Fibroblast of upper back skin (primary cell): ENCODE measurements at places on chromosomes 4 and X.

- no peak for DNase-seq
Measured at GRCh38 chrX:104712515-104712914, 146.5 kb downstream of the IL1RAPL2 start.

GRCh38 chr4:185305979-185306442 is 89.7 kb downstream of the LRP2BP start:
- DNase-seq = peak; percentile 90

- DNase-seq = no peak
Measured at GRCh38 chr4:174358410-174358809, 74.7 kb downstream of the CEP44 start.

DNA sequence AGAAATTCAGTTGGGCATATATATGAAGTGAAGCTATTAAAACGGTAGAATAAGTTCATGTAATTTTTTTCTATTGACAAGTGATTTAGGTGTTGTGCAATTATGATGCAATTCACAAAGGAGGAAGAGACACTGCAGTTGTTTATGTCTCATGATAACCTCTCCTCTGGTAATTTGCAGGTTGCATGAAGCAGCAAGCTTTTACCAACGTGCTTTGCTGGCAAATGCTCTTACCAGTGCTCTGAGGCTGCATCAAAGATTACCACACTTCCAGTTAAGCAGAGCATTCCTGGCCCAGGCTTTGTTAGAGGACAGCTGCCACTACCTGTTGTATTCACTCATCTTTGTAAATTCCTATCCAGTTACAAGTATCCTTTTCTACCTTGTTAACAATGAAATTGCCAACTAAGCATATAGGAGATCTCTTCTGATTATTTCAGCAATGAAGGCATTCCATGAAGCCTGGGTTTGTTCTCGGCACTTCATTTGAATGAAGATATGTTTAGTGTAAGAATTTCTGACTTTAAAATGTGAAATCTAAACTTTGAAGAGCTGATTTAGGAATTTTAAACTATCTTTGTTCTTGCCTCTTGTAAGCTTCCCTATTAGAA is 3.9 kb downstream of the TMEM33 start:
- no peak for DNase-seq

- no peak for DNase-seq
Measured at GRCh38 chr4:657834-658667, 16.0 kb downstream of the ATP5ME start.

DNA sequence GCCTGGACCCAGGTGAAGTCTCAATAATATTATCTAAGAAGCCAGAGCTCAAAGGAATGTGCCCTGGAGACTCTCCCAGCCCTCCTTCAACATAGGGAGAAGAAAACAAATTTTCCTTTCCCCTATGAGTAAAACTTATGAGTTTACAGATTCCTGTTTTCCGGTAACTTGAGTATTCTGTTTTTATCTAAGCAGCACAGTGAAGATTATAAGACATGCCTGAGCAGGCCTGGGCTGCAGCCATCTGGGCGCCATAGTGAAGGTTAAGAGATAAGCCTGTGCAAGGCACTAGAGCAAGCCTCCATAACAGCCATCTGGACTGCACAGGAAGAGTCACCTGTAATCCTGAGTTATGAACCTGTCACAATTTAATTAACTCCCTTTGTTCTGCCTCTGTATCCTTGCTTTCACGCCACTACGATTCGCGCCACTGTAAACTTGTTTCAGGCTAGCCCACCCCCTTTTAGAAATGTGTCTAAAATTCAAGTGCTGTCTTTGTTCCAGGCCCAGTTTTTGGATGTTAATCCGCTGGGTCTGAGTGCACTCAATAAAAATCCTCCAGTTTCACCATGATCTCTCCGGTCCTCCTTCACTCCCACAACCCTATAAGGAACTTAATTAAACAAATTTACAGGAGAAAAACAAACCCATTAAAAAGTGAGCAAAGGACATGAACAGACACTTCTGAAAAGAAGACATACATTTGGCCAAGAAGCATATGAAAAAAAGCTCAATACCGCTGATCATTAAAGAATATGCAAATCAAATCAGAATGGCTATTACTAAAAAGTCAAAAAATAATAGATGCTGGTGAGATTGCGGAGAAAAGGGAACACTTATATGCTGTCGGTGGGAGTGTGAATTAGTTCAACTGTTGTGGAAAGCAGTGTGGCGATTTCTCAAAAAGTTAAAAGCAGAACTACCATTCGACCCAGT is 189.5 kb downstream of the APBB2 start:
- DNase-seq = no peak

- no peak for DNase-seq
Measured at GRCh38 chr4:105510245-105510644, 36.4 kb upstream of the PPA2 start.

DNA sequence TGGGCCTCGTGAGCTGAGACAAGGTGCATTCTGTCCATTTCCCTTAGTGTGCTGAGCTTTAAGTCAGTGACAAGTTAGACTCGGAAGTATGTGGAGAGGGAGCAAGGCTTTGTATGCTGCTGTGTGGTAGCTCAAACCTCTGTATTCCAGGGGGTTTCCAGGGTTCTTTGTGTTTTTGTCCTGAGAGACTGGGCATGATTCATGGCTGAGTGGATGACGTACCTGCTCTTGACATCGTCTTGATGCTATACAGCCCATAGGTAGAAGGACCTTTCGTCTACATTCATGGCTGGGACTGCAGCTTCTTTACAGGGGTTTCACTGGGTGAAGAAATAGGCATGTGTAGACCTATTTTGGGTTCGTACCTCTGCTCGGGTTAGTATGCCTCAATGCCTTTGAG is 162.7 kb upstream of the WDR1 start:
- no peak for DNase-seq

- DNase-seq = no peak
Measured at GRCh38 chrX:5449323-5449722, 779.3 kb downstream of the NLGN4X start.

DNA sequence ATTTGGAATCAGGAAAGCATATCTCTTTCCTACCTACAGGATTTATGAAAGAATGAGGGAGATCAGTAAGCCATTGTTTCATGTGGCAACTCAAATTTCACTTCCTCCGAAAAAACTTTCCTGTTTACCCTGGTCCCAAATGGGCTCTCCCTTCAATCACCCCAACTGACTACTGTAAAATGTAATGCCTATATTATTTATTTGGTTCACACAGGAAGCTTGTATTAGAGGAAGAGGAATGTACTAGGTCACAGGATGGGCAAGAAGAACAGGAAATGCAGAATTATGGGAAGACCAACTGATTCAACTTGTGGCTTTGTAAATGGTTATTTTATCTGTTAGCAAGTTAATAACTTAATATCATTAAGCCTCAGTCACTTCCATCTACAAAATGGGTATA is 23.1 kb downstream of the COL4A6 start:
- DNase-seq = no peak

- peak; percentile 86 for DNase-seq
Measured at GRCh38 chr4:181685911-181686310, 557.3 kb upstream of the TENM3 start.

DNA sequence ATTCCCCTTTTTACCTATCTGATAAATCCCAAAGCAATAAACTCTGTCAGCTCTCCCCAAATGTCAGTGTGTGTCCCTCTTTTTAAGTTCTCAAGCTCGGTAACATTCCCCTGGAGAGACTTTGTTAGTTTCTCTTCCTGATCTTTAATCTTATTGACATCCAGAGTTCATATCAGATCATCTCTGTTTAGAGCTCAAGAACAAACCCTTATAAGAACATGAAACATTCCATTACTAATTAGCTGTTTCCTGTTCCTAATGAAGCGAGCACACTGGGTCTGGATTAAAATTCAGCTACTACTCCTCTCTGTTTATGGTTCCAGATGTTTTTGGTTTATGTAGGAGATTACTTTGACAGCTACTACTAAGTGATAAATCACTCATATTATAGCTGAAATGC is 681.5 kb downstream of the DACH2 start:
- no peak for DNase-seq

- peak; percentile 43 for DNase-seq
Measured at GRCh38 chr4:125780164-125780563, 465.4 kb downstream of the FAT4 start.

DNA sequence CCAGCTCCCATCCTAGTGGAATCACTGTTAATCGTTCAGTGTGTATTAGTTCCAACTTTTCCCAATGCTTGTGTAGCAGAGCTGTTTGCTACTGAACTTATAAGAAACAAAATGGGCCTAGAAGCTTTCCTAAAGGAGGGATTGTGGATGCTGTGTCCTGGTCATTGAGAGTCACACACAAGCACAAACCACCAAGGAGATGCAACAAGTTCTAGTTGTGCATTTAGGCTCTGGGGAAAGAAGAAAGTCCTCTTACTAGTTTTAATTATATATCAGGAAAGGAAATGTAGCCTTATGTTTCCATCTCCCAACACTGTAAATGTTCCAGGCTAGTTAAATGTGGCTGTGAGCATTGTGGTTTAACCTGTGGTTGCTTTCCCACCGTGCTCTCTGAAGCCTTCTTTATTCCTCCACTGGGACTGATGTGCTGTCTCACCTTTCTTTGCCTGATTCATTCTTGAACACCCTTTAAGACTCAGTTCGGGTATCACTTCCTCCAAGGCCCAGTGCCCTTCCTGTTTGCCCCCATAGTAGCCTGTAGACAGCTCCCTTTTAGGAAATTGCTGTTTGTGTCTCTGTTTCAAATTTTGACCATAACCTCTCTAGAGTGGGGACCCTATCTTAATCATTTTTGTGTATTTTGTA is 34.3 kb downstream of the ATP10D start:
- DNase-seq = peak; percentile 20

- DNase-seq = no peak
Measured at GRCh38 chr4:124118061-124118460, 594.5 kb downstream of the ANKRD50 start.

GRCh38 chr4:24192018-24192641 is 302.3 kb upstream of the PPARGC1A start:
- DNase-seq = no peak

DNA sequence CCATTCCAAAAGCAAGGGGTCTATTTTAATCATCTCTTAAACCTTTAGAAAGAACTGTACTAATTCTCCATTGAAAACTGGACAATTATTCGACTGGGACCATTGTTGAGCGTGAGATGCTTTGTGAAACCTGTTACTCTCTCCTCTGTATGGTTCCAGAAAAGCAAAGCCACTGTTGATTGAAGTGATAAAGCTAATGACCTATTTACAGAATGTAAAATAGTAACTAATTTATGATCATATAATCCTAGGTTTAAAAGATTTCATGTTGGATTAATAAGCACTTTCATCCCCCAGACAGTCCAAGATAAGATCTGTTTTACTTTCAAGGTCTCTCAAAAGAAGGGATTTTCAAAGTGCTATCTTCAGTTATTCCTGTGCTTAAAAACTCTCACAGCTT is 614.5 kb downstream of the TMA16 start:
- no peak for DNase-seq

GRCh38 chr4:14864365-14865030 is 137.8 kb upstream of the CPEB2 start:
- DNase-seq = no peak

- DNase-seq = no peak
Measured at GRCh38 chr4:14669371-14669770, 332.9 kb upstream of the CPEB2 start.

DNA sequence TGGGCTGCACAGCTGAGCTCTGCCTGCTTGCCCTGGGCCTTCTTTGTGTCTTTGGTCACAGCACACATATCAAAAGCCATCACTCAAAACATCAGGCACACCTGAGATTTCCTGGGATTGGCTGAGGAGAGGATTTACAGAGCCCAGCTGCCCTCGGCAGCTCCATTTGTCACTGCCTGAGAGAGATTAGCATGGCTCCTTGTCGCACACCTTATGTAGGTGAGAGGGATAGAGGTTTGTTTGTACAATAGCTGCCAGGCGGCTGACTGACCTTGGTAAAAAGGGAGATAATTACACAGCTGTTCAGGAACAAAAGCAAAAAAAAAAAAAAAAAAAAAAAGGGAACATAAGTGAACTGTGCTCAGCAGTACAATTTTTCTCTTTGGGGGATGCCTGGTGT is 63.2 kb downstream of the MGST2 start:
- no peak for DNase-seq

GRCh38 chrX:42686296-42686695 is 91.7 kb downstream of the PPP1R2C start:
- no peak for DNase-seq

DNA sequence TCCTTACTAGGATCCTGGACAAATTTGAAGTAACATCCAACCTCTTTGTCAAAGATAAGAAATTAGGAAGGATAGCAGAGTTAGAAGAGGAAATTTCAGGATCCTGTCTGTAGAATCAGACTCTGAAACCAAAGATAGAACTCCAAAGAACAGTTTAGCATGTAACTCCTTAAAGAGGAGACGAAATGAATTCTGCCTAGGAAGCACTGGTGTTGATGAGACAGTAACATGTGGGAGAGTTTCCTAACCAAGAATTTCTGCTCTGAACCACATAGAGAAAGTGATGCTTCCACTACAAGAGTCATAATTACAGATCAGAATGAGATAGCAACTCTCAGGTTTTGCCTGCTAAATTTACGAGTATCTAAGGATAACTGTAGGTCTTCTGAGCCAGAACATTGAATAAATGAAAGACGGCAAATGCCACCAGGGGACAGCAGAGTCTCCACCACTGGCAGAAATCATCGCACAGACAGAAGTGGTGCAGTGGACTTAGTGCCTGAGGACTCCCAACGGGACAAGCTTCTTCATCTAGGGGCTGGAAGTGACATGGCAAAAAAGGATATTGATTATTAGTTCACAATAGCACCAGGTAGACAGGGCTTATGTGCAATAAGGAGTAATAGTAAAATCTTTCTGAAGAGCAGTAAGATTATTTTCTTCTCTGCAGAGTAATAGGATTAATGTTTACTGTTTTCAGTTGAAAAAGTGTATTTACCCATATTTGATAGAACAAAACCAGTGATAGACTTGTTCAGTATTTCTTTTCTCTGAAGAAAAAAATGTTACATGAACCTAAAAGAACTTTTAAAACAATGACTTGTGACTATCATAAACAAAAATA is 6.7 kb upstream of the PPID start:
- DNase-seq = peak; percentile 64

DNA sequence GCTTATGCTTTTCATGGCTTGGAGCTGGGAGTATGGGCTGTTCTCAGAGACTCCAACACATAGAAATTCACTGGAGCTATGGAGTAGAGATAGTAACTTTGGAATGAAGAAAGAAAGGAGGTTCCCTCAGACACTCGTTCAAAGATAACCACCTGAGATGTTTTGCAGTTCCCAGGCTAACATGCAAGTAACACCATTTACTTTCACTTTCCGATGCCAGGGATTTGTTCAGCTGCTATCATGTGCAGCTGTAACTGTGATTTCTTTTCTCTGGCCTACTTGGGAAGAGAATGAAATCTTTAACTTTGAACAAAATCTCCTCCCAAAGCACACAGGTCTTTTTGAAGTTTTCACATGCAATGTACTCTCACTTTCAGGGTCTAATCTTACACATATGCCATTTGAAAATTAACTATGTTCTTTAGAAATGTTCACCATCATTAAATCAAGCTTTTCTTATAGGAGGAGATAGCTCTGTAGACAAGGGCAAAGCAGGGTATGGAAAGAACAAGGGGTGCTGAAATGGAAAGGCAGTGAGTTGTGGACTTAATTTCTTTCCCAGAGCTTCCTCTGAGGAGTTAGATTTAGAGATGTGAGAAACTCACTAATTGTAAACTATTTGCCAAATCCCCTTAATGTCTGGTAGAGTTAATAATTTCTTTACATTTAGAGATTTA is 514.3 kb downstream of the PDHA2 start:
- DNase-seq = no peak
